ENCODE measurements at places on chromosomes 4 and X.

DNA sequence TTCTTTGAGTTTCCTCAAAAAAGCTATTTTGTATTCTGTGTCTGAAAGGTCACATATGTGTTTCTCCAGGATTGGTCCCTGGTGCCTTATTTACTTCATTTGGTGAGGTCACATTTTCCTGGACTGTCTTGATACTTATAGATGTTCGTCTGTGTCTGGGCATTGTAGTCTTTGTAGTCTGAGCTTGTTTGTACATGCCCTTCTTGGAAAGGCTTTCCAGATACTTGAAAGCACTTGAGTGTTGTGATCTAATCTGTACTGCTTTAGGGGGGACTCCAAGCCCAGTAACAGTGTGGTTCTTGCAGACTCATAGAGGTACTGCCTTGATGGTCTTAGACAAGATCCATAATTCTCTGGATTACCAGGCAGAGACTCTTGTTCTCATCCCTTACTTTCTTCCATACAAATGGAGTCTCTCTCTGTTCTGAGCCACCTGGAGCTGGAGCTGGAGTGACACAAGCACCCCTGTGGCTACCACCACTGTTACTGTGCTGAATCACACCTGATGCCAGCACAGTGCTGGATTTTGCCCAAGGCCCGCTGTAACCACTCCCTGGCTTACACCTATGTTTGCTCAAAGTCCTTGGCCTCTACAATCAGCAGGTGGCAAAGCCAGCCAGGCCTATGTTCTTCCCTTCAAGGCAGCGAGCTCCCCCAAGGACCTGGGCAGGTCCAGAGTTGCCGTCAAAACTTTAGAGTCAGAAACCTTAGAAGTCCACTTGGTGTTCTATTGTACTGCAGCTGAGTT, 72.3 kb upstream of the EFHC2 start:
- DNase-seq: no peak

DNA sequence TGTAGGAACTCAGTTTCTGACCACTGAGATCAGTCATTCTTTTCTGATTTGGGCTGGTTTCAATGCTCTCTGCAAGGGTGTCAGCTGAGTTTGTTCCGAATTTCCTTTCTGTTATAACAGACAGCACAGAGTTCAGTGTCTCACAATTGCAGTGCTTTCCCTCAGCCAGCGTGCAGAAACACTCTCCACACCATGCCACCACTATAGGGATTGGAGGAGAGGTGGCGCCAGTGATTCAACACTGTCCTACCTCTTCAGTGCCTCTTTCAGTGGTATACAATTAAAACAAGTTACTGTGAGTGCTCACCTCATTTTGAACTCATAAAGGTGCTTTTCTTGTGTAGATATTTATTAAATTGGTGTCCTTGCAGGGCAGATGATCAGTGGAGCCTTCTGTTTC, 413.2 kb upstream of the CXorf51B start:
- no peak for DNase-seq

- no peak for DNase-seq
Observed at GRCh38 chr4:6298035-6298434, 28.4 kb downstream of the WFS1 start.

- DNase-seq: no peak
Observed at GRCh38 chr4:52195869-52196268, 144.8 kb downstream of the SPATA18 start.

- no peak for DNase-seq
Observed at GRCh38 chr4:40038977-40039376, 17.7 kb upstream of the N4BP2 start.

DNA sequence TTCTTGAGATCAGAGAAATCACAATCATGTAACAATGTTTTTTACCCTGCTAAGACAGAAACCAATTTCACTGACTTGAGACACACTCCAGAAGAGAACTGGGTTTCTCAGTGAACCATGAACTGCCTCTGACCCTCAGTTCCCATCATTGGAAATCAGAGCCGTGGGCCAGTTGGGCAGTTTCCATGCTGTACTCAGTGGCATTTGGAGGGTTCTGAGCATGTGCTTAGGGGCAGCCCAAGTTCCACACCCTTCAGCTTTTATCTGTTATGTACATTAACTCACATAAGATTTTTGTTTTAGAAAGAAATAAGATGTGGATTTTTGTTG, 77.9 kb downstream of the BTC start:
- DNase-seq: no peak

DNA sequence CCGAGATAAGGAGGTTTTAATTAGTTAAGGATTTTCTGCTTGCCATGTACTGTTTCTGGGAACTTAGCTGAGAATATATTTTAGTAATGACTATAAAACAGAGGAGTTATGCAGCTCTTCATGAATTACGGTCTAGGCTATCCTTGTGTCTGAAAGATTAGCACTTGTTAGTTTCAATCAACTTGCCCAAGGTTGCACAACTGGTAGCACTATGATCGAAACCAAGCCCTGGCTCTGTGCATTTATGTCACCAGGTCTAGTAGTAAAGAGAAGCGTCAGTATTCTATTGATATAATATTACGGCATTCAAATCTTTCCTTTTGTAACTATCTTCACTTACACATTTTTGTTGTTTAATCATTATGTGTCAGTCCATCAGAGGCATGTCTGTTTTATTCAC, 176.0 kb downstream of the TLL1 start:
- no peak for DNase-seq

GRCh38 chr4:16582526-16582925, 315.9 kb downstream of the LDB2 start:
- DNase-seq: no peak

DNA sequence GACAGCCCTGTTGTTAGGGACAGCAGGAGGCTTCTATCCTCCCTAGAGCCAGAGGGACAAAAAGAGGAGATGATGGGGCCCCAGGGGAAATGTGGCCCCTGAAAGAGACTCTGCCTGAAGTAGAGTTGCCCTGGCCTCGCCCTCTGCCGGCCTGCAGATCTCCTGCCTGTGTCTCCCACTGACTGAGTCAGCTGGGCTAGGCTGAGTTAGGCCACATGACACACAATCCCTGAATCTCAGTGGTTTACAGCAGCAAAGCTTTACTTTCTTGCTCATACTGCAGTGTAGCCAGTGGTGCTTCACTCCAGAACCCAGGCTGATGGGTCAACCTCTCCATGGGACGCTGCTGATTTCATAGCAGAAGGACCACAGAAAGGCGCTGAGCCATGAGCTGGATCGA, 23.5 kb downstream of the DRD5 start:
- no peak for DNase-seq

DNA sequence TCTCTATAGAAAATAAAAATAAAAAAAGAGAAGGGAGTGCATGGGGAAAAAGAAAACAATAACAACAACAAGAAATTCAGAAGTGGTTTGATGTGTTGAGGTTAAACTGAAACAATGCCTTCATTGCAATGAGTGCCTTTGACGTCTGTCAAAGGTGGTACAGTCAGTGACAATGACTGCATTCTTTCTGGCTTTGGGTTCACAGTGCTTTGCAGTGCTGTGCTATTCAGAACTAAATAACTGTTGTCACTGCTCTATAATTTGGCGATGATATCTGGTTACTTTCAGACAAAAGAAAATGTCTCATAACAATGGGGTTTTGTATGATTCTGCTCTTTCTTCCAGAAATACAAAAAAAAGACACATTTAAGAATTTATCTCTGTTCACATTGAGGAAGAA, 488.6 kb upstream of the MAGEB2 start:
- DNase-seq: no peak

DNA sequence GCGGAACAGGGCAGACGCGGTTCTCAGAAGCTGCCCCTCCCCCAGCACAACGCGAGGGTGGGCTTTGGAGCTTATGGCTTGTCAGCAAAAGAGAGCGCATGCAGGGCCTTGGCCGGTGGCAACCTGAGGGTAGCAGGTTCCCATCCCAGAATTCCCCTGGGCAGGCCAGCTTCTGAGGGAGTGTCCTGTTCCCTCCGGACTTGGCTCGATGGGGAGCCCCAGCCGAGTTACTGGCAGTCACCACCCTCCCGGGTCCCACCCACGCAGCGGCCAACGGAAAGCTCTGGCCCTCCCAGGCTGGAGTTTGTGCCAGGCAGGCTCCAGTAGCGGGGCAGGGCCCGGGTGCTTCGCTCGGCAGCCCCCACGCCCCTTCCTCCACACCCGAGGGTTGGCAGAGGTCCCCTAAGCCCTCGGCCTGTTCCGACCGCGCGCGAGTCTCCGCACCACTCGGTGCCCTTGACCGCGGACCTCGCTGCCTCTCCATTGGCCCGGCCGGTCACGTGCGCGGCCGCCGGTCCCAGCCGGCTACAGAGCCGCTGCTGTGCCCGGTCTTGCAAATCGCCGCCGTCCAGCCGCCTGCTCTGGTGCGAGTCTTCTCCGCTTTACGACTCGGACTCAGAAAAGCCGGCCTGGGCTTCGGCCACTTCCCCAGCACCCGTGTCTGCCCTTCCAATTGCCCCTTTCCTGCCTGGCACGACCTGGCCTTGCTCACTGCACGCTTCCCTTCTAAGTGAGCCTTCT, 20.9 kb upstream of the MTM1 start:
- DNase-seq: peak; percentile 35

GRCh38 chr4:955161-955921, 18.0 kb downstream of the DGKQ start:
- DNase-seq: no peak

DNA sequence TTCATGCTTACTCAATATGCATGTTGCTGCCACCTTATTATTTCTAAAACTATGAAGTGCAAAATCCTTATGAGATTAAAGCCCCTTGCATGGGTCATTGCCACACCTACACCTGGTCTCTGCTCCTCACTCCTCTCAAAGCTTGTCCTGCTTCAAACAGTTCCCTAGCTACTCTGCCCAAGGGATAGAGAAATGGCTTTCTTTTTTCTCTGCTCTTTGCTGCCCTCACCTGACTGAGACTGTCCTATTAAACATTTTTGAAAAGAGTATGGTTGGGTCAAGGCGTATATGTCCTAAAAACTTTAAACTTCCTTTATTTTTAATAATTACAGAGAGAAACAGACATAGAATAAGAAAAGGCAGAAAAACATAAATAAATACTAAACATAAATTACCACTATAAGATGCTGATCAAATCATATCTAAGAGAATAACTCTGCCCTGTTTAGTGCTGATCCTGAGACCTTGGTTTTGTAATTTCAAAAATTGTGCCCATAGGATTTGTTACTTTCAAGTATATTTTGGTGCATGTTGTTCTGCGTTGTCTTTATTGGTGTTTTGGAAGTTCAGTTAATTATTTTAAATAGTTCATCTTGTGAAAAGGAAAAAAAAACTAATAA, 704.9 kb upstream of the PABPC4L start:
- no peak for DNase-seq

DNA sequence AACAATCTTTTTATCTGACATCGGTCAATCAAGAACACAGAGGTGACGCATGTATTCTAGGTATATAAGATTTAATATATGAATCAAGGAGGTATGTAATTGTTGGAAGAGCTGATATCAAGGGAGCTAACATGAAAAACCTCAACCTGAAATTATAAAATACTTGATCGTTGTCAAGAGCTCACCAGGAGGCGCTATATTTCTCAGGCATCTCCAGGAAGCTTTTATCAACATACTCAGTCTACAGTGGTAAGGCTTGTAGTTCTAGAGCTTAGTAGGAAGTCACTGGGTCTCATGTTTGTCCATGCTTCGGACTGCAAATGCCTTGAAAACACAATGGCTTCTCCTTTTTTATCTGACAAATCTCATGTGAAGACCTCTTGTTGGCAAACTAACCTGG, 156.1 kb downstream of the GRXCR1 start:
- no peak for DNase-seq

DNA sequence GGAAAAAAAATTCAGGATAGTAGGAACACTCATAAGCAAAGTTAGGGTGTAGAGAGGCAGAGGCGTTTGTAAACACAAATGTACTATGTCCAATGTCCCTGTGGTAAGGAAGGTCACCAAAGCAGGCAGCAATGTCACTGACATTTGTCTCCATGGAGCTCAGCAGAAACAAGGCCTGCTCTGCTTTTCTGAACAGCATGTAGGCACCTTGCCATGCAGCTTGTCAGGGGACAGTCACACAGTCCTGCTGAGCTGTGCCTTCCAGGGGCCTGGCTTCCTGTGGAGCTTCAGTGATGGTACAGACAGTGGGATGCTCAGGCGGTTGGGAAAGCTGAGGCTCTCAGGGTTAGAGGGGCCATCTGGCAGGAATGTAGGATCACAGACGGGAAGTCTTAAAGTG, 74.5 kb upstream of the HS3ST1 start:
- no peak for DNase-seq

DNA sequence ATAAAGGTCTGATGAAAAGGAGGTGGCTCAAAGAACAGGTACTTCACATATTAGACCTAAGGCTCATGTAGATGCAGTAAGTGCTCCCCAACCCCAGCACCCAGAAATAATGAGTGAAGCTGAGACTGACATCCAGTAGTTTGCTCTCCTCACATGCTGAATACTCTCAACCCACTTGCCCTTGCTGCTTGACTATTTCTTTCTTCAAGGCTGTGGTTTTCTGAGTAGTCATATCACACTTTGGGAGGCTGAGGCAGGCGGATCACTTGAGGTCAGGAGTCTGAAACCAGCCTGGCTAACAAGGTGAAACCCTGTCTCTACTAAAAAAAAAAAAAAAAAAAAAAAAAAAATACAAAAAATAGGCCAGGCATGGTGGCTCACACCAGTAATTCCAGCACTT, 51.5 kb upstream of the PRPS1 start:
- peak; percentile 7 for DNase-seq

DNA sequence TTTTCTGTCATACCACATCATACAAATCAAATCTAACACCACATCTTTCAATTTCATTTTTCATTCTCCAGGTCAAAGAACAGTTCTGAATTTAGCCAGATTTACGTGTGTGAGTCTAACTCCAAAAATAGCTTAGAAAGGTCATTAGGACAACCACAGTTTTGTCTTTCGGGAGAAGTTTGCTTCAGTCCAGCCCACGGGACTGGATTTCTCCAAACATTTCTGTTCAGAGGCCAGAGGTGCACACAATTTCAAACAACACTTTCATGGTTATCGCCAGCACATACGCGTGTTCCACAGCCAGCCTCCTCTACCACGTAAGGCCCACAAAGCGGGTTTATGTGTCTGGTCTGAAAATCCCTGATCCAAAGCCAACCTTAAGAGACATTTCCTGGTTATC, 65.9 kb downstream of the VEGFC start:
- no peak for DNase-seq

GRCh38 chrX:50067435-50068284, 133.1 kb downstream of the AKAP4 start:
- no peak for DNase-seq

- no peak for DNase-seq
Observed at GRCh38 chr4:24252121-24252520, 332.2 kb downstream of the DHX15 start.

- DNase-seq: no peak
Observed at GRCh38 chr4:85938062-85938461, 421.8 kb downstream of the MAPK10 start.

DNA sequence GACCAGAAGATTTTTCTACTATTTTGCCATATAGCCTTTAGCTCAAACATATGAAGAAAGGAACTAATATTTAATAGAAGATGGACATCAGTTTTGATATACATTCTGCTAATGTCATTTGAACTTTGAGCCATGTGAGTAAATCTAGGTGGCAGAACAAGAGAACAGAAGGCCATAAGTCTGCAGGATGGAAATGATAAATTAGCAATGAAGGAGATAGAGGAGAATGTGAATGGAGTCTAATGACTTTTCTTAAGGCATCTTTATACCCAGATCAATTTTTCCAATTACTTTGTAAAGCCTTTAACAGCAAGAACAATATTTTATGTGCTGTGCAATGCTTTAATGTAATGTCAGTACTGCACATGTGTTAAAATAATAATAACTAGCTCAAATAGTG, 30.1 kb upstream of the ALG13 start:
- DNase-seq: no peak

GRCh38 chr4:26179316-26179760, 141.5 kb upstream of the RBPJ start:
- no peak for DNase-seq
